ENCODE measurements at places on chromosomes 6 and 20.

- DNase-seq = no peak
Measured at GRCh38 chr20:45779011-45779915, 12.4 kb downstream of the WFDC3 start.

GRCh38 chr6:101429270-101429669 lies 35.8 kb downstream of the GRIK2 start:
- no peak for DNase-seq

- DNase-seq = peak; percentile 3
Measured at GRCh38 chr20:10249048-10249770, 30.6 kb downstream of the SNAP25 start.

DNA sequence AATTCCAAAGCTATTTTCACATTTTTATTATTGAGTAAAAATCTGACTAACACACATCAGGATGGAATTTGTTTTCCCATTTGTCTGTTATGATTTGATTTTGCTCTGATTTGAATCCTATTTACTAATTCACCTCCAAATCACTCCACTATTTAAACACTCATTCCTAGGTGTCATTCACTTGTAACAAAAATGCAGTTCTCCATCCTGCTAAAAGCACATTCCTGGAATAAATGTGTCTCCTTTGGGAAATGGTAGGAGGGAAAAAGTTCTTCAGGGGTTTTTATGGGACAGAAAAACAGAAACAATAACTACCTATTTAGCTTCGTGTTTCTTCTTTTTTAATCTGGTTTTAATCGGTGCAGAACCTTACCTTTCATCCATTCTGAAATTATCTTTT lies 494.1 kb upstream of the CITED2 start:
- DNase-seq = no peak

DNA sequence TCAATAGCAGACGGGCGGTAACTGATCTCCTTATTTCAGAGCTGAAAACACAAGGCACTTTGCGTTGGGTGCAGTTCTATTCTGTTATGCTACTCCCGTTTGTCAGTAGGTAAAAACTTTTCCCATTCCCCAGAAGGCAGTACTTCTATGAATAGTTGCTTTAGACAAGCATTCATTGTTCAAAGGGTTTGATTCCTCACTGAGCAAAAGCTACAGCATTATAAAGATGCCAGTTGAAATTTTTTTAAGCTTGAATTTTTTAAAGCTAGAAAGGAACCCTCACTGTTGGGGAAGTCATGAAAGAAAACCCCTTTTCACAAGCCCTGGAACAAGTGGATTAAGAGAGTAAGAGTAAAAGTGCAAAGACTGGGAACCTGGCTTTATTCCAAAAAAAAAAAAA lies 42.3 kb downstream of the FUT9 start:
- DNase-seq = no peak

DNA sequence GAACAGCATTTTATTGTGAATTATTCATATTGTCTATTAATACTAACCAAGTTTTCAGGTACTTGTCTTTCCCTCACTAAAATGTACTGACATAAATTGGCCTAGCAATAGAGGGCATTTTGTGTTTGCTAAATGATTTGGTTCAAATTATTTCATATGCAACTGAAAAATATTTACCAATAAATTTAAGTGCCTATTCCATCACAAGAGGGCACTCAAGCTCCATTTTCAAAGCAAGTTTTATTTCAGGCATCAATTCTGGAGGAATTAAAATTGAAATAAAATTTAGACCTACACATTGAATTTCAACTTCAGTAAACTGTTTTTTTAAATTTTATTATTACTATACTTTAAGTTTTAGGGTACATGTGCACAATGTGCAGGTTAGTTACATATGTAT lies 114.3 kb upstream of the SYNCRIP start:
- DNase-seq = peak; percentile 2

GRCh38 chr6:15444881-15445280 lies 199.0 kb downstream of the JARID2 start:
- DNase-seq = peak; percentile 66

GRCh38 chr6:70390067-70390466 lies 23.2 kb upstream of the FAM135A start:
- no peak for DNase-seq

- no peak for DNase-seq
Measured at GRCh38 chr6:151207674-151208073, 32.1 kb upstream of the AKAP12 start.

DNA sequence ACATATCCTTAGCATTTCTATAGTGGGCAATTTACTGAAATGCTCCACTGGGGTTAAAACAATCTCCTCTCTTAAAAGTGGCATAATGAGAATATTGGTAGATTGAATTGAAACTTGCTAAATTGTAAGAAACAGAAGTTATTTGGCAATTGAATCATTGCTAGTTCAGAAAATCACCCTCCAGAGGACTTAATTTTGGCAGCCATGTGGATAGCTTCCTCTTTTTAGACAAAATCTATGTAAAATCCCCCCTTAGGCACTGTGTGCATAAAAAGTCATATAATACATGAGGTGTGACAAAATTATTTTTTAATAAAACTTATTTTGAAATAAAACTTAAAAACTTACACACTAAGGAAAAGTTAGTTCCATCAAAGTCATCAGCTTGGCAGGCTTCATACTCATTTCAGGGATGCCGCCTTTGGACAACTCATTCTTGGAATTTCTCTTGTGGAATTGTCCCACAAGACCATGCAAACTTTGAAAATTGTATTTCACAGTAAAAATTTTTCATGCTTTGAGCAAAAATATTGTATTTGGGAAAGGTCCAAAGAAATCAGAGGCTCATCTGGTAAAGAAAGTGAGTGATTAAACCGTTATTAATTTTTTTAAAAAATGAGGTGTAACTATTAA lies 473.0 kb downstream of the BCKDHB start:
- no peak for DNase-seq

Data from NCI-H1092 treated with DMSO at 0.1 percent for 48 hours (cell line).